ENCODE measurements at places on chromosomes 7 and 10.

DNA sequence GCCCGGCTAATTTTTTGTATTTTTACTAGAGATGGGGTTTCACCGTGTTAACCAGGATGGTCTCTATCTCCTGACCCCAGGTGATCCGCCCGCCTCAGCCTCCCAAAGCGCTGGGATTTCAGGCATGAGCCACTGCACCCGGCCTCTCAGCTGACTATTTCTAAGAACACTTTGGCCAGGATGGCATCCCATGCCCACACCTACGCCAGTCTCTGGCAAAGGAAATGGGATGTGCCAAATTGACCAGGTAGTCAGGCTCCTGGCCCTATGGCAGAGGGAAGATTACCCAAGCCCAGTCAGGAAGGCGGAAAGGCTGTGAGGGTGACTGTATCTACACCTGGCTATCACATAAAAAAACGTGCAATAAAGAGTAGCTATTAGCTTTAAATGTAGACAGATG lies 94.1 kb upstream of the DUSP5 start:
- DNase-seq, result no peak

GRCh38 chr7:99693427-99694200 lies 13.8 kb upstream of the CYP3A5 start:
- DNase-seq, result no peak

- no peak for DNase-seq
These were observed 503.9 kb downstream of the PTPRN2 start for GRCh38 chr7:158083526-158084310.

- DNase-seq, result no peak
These were observed 157.5 kb upstream of the PDE1C start for GRCh38 chr7:32227746-32228145.

GRCh38 chr7:157775021-157775559 lies 438.3 kb downstream of the DNAJB6 start:
- DNase-seq, result no peak

GRCh38 chr7:20998309-20998708 lies 211.6 kb upstream of the SP8 start:
- no peak for DNase-seq
